ENCODE measurements at places on chromosomes 12 and 14.
A peak's percentile ranks its signal among the peaks of the same experiment; 100 is the strongest.

- DNase-seq: no peak
These were observed 6.8 kb downstream of the RIN3 start for GRCh38 chr14:92520102-92521057.

GRCh38 chr12:88334271-88334670 lies 192.2 kb downstream of the TMTC3 start:
- no peak for DNase-seq

GRCh38 chr12:111792155-111792855 lies 25.6 kb downstream of the ALDH2 start:
- no peak for DNase-seq

DNA sequence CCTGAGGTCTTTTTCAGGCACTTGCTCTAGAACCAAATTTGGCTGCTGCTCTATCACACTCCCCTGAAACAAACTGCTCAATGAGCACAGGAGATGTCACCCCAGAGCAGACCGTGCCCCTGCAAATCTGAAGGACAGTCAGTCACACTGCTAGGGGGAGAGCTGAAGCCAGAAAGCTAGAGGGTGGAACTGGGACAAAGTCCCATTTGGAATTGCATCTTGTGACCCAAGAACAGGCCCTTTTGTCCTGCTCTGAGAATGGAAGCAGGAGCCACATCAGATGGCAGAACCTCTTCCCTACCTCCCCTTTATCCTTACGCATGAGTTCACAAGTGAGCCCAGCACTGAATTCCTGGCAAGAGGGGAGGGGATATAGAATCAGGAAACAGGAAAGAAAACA lies 64.7 kb downstream of the MAP3K9 start:
- no peak for DNase-seq

DNA sequence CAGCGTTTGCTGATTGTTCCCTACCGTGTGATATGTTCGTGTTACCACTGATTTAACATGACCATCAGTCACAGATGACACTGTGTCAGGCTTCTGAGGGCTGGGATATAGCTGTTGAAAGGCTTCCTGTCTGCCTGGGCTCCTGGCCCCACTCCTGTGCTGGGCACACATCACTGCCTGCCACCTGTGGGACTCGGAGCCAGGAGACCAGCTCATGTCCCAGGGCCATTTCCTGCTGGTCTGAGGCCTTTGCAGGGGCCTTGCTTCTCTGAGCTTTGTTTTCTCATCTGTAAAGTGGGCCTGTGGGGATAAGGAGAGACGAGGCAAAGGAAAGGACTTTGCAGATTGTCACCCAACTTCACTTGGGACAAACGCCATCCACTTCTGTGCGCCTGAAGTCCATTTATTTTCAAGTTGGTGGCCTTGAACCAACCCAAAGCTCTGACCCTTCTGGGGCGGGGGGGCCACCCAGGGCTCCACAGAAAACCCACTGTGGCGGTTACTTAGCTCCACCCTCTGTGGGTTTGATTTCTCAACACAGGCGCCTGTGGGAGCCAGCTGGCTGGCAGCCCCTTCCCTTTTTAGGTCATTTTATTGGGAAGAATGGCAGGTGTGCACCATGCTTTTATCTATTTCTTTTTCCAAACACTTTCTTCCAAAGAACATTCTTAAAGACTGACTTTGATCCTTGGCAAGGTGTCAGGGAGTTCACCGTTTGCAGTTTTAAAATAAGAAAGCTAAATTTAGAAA lies 54.1 kb downstream of the BEGAIN start:
- DNase-seq: no peak

- DNase-seq: no peak
These were observed 186.1 kb upstream of the EEA1 start for GRCh38 chr12:93115198-93115601.

GRCh38 chr12:29763301-29763683 lies 20.4 kb downstream of the TMTC1 start:
- DNase-seq: no peak

- DNase-seq: no peak
These were observed 185.1 kb downstream of the MDGA2 start for GRCh38 chr14:47490353-47490752.

- DNase-seq: no peak
These were observed 1.6 kb downstream of the ERC1 start for GRCh38 chr12:992647-993046.

- no peak for DNase-seq
These were observed 38.9 kb upstream of the IL22 start for GRCh38 chr12:68292151-68292943.

DNA sequence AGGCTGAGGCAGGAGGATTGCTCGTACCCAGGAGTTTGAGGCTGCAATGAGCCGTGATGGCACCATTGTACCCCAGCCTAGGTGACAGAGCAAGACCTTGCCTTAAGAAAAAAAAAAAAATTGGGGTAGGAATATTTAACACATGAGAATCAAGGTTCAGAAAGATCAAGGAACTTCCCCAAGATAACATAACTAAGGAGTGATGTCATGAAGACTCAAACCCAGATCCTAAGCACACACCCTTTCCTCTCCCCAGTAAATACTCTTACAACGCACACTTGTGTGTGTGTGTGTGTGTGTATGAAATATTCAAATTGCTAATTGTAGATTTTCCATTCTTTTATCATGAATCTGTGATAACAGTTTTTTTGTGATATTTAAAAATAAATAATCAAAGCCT lies 90.6 kb upstream of the NUDT4 start:
- no peak for DNase-seq

DNA sequence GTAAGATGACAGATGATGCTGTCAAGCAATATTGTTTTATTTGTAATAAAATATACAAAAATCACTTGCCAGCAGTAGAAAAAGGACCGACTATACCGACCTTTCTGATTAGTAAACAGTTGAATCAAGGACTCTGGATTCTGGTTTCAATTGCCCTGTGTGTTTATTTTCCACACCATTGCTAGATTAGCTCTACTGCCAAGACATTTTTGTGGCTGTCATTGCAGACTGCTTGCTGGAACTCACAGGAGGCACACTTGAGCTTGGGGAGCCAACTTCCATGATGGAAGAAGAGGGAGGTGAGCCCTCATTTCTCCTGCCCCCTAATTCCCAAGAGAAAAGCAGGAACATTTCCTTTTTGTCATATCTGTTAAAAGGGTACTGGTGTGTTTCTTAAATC lies 51.3 kb downstream of the MAPKAPK5 start:
- DNase-seq: no peak

DNA sequence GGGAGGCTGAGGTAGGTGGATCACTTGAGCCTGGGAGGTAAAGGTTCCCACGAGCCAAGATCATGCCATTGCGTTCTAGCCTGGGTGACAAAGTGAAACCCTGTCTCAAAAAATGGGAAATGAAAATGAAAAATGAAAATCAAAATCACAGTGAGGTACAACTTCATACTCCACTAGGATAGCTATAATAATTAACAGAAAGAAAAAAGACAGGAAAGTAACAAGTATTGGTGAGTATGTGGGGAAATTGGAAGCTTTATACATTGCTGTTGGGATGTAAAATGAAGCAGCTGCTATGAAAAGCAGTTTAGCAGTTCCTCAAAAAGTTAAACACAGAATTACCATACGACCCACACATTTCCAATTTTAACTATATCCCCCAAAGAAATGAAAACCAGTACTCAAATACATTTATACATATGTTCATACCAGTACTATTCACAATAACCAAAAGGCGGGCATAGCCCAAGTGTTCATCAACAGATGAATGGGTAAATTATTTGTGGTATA lies 22.2 kb downstream of the SGPP1 start:
- no peak for DNase-seq

DNA sequence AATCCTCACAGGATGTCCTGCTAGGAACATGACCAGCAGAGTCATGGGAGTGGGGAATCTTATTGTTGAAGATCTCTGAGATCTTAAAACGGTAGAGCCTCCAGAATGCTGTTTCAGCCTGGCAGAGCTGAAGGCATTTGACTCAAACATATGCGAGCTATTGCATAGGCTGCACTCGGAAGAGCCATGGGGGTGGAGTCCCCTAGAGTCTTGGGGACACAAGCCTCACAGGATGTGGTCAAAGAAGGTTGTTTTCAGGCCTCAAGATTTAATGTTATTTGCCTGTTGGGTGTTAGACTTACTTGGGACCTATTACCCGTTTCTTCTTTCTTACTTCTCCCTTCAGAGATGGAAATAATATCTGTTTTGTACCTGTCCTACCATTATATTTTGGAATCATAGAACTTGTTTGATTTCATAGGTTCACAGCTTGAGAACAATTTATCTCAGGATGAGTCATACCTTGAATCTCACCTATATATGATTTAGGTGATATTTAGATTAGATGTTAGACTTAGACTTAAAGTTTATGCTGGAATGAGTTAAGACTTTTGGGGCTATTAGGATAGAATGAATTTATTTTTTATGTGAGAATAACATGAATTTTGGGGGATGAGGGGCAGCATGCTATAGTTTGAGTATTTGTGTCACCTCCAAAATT lies 172.2 kb upstream of the ATP2B1 start:
- DNase-seq: no peak

- DNase-seq: no peak
These were observed 16.9 kb downstream of the LRCOL1 start for GRCh38 chr12:132593521-132593920.

- no peak for DNase-seq
These were observed 43.7 kb upstream of the TMED10 start for GRCh38 chr14:75220156-75220555.

DNA sequence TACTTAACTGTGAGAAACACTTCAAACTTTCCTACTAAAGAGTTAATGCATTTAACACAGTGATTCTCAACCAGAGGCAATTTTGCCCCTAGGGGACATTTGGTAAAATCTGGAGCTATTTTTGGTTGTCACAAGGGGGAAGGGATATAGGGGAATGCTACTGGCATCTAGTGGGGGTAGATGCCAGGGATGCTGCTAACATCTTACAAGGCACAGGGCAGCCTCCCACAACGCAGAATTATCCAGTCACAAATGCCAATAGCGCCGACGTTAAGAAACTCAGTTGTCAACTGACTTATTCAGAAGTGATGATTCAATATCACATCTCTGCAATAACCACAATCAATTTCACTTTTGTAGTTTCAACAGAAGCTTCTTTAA lies 2.0 kb downstream of the EEA1 start:
- peak; percentile 35 for DNase-seq

GRCh38 chr14:104587641-104588040 lies 8.1 kb downstream of the C14orf180 start:
- DNase-seq: no peak

GRCh38 chr14:51462706-51463105 lies 189.0 kb upstream of the FRMD6 start:
- DNase-seq: no peak

DNA sequence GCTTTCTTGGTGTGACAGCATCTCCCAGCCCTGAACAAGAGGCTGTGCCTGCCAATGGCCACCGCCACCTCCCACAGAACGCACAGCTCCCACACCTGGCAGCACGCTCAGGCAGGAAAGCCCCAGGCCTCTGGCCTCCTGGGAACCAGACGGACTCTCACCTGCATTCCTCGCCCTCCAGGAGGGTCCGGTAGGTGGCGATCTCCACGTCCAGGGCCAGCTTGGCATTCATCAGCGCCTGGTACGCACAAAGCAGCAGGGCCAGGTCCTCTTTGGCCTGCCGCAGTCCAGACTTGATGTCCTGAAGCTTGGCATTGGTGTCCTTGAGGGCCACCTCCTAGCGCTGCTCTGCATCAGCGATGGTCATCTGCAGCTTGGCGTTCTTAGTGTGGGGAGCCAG lies 12.1 kb upstream of the KRT77 start:
- no peak for DNase-seq
